Left lung (tissue), 14 donors: ENCODE measurements at places on chromosomes 11 and 22. TPM values are rescaled to one million over a fixed set of nuclear protein-coding genes. Genes with fewer than 3 reads are reported as not detected.

Gene MUC2
- polyA plus RNA-seq = 0.03 TPM

Gene DEUP1
- 3.6 TPM for polyA plus RNA-seq

GRCh38 chr11:78223320-78223954 lies 34.7 kb downstream of the USP35 start:
- DNase-seq = no peak

DNA sequence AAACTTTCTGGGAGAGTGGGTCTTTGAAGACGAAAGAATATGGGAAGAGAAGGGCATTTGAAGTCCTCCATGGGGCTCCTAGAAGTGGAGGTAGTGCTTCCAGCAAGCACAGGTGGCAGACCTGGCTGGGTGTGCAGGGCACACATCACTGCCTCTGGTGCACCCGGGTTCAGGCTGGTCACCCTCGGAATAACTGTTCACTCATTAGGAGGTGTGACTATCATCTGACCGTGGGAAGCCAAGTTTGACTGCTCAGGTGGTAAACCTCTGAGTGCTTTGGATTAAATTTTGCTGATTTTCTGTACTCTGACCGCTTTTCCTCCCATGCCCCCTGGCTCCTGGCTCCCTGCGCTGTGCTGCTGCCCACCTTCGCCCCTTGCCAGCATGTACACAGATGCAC lies 11.1 kb downstream of the ADAMTS15 start:
- DNase-seq = no peak

- no peak for DNase-seq
Observed at GRCh38 chr11:18804199-18804999, 12.8 kb upstream of the PTPN5 start.

GRCh38 chr11:86509588-86509974 lies 134.9 kb downstream of the CCDC81 start:
- no peak for DNase-seq

DNA sequence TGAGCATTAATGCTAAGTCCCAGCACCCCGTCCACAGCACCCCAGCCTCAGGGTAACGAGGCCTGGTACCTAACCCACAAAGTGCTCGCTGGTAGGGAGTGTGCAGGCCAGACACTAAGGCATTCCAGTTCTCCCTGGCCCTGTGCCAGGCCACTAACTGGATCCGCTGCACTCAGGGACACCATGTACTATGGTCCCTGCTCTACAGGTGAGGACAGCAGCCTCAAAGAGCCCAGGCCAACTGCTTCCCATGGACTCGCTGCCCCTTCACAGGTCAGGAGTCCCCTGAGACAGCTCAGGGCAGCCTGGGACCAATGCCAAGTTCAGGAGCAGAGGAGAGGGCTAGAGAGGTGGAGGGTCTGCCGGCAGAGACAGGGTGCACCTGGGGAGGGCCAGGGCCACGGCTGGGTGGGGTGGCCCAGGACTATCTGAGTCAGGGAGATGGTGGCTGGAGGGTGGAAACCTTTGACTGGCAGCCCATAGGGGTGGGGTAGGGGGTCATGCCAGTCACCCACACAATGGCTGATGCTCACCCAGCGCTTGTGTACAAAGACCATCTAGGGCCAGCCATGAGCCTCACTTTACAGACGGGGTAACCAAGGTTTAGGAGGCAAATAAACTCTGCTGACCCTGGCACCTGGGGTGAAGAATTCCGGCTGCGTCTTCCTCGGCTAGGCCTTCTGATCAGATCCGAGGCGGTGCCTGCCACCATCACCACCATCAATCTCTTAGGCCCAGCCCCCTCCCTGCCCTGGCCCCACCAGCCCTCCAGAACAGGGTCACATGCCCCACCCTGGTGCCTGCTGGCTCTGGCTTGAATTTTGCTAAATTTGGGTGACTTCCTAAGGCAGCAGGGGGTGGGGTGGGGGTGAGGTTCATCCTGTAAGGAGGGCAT lies 5.6 kb downstream of the OSBPL5 start:
- no peak for DNase-seq

- DNase-seq = no peak
Observed at GRCh38 chr11:105137286-105137685, 2.3 kb downstream of the CARD18 start.

Gene UCP2
- polyA plus RNA-seq = 43.1 TPM

GRCh38 chr11:84947970-84948580 lies 679.1 kb downstream of the DLG2 start:
- no peak for DNase-seq

DNA sequence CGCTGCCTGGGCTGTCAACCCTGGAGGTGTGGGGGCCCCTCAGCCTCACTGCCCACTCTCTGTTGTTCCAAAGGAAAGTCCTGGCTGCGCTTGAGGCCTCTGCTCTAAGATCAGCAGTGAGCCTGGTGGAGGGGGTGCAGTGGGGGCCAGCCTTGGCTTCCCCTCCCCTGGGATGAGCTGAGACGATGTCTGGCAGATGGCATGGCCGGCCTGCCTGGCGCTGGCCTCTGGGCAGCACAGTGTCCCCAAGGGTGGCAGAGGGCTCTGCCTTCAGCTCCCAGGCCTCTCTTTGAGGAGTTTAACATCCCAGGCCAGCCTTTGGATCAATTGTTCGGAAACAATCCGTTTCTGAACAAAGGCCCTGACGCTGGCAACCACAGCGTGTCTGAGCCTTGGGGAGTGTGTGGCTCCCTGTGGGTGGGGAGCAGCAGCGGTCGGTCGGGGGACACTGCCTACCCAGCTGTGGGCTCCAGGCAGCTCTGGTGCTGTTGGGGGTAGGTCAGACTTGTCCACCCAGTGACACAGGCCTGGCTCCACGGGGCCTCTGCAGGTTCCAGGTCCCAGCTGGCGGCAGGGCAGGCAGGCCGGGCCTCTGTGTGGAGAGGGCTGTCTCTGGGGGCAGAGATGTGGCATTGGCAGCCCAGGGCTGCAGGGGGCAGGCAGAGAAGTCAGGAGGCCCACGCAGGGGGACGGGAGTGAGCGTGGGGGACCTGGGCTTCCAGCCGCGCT lies 12.1 kb downstream of the TSPAN4 start:
- no peak for DNase-seq

Gene TRIM49
- not detected for polyA plus RNA-seq

Gene MRPL23
- 38.5 TPM for polyA plus RNA-seq

GRCh38 chr11:13702071-13702470 lies 33.6 kb downstream of the FAR1 start:
- DNase-seq = no peak

Gene CHRNA10
- 2.5 TPM for polyA plus RNA-seq

GRCh38 chr11:13550761-13551160 lies 55.0 kb upstream of the PTH start:
- DNase-seq = no peak

Gene PAMR1
- polyA plus RNA-seq = 8.7 TPM

- DNase-seq = peak; percentile 62
Observed at GRCh38 chr11:61533401-61533800, 24.9 kb downstream of the LRRC10B start.

DNA sequence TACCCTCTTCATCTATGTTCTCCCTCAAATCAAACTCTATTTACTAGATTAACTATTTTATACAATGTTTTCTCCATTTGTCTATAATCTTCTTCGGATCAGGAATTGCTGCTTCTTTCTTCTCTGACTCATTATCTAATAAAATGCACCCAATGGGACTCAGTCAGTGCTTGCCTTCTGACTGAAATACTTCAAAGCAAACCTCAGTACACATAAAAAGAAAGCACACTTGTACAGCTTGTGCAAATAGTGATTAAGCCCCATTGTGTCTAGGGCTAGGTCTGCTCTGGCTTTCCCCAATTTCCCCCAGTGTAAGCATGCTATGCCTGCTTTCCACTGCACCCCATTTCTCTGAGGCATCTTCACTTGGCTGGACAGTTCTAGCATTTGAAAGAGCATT lies 118.6 kb upstream of the C11orf87 start:
- no peak for DNase-seq
